ENCODE measurements at places on chromosomes 5 and 9.

- DNase-seq, result no peak
Measured at GRCh38 chr5:11239261-11240015, 478.4 kb upstream of the DAP start.

DNA sequence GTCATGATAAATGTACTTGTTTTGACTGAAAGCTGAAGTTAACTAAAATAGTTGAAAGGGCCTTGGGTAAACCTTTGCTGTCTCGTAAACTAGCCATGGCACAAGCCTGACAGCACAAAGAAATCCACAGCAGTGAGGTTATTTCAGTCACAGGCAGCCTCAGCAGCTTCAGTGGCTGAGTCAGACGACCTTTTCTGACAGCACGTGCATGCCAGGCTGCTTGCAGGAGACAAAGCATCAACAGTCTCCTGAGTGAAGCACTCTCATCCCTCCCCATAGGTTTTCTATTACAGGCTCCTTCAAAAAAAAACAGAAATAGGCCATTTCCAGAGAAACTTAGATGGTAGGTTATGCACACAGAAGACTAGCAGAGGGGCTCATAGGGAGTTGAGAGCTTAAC is 34.6 kb downstream of the OXCT1 start:
- no peak for DNase-seq

- DNase-seq, result peak; percentile 42
Measured at GRCh38 chr5:172173564-172174153, 14.4 kb downstream of the STK10 start.

DNA sequence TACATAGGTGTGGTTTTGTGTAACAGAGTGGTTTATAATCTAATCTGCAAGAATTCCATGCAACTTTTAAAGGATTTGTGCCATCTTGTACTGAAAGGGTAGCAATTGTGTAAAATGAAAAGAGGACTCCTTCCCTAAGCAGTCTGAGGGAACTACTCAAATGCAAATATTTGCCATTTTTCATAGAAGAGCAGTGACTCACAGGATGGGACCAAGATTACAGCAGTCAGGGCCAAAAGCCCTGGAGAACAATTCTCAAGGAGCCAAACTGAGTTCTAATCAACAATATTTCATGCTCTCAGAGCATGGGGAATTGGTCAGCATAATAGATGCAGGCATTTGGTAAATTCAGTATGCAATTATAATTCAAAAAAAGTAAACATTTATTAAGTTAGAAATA is 495.8 kb downstream of the CHSY3 start:
- no peak for DNase-seq

DNA sequence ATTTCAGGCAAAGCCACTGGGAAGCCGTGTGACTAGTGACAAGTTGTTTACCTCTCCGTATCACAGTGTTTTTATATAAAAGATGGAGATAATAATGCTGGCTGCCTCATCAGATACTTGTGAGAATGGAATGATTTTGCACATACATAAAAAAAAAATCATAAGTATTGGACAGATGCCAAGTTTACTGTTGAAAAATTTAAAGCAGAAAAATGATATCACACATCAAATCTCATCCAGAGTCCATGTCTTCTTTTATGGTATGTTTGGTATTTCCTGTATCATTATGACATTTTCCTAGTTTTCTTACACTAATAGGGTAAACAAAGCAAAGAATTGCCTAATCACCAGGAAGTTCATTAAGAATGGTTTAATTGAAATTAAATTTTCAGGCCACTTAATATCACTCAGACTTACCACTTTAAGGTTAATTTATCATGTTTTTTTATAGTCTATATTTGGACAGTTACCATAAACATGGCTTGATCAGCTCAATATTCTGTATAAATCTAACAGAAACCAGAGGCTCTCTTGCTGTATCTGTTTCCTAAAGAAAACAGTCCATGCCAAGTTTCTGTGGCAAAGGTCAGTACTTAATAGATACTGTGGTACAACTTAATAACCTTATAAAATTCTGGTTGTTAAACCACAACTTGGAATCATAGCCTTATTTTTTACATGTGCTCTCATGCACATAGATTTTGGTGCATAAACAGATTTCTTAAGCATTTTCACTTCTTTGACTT is 656.5 kb upstream of the RIOK2 start:
- DNase-seq, result no peak

- DNase-seq, result no peak
Measured at GRCh38 chr5:55511010-55511409, 23.8 kb downstream of the PLPP1 start.

GRCh38 chr9:134617836-134618162 is 23.8 kb upstream of the COL5A1 start:
- no peak for DNase-seq

- no peak for DNase-seq
Measured at GRCh38 chr9:72995131-72996024, 42.5 kb upstream of the ALDH1A1 start.

GRCh38 chr9:105007143-105007542 is 79.2 kb upstream of the ABCA1 start:
- DNase-seq, result no peak

DNA sequence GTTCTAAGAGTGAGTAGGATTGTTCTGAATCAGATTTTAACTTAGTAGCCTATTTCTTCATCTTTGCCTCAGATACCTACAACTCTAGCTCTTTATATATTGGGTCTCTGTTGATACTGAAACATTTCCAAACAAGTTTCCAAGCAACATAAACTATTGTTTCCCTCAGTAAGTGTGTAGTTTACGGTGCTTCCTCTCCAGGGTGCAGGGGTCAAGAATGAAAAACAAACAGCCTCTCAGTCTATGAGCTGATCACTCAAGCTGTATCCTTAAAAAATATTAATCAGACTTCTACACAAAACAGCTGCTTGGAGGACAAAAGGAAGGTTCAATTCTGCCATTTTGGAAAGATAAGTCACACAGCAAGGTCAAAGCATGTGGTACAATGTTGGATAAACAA is 75.0 kb downstream of the ADAMTS12 start:
- no peak for DNase-seq

DNA sequence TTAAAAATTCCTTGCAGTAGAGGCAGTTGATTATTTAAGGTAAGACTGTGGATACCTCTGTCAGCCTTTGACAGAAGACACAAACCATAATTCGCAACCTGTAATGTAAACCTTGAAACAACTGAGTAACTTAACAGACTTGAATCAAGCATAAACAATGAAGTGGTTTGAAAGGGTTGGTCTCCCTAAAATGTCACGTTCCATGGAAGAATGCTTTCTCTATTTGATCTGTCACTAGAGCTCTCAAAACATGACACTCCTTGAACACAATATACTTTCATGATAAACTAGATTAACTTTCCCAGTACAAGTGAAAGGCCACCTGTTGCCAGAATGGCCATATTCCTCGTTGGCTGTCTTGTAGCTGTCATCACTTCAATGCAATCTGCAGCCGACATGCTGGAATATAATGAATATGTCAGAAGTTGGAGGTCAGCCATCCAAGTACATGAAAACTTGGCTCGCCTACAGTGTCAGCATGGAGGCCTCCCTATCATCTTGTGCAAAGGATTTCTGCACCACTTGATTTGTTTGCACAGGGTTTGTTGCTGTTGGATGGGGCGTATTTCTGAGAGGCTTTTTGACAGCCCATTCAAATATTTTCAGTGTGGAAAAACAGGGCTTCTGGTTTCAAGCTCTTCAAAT is 228.0 kb downstream of the TLE4 start:
- DNase-seq, result no peak

DNA sequence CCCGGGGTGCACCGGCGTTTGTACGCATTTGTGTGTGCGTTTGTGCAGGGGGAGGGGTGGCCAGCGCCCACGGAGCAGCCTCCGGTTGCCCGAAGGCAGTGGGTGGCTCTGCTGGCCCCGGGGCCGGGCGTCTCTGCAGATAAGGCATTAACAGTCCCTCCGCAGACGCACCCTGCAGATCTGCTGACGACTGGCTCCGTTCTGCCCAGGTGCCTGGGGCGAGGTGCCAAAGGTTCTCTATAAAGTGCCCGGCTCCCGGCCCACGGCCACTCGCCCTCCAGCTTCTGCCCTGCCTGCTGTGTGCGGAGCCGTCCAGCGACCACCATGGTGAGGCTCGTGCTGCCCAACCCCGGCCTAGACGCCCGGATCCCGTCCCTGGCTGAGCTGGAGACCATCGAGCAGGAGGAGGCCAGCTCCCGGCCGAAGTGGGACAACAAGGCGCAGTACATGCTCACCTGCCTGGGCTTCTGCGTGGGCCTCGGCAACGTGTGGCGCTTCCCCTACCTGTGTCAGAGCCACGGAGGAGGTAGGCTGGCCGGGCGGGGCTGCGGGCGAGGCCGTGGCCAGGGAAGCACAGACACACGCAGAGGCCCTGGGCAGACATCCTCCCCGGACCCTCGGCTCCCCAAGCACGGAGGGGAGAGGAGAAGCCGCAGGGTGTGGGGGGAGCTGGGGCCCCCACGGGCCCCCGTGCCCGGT is at the start of gene SLC6A19:
SLC6A19 (plus strand) TSS at position 269 of the 699 bp plus-strand sequence; CDS start at position 325, 56 bp downstream.
- DNase-seq, result no peak

GRCh38 chr9:96395964-96396363 is 12.5 kb upstream of the SLC35D2 start:
- DNase-seq, result no peak

GRCh38 chr5:125600559-125600958 is 822.6 kb upstream of the GRAMD2B start:
- DNase-seq, result no peak

- no peak for DNase-seq
Measured at GRCh38 chr5:143554187-143554717, 150.8 kb upstream of the NR3C1 start.

GRCh38 chr5:1357946-1358725 is 13.2 kb upstream of the CLPTM1L start:
- DNase-seq, result no peak

DNA sequence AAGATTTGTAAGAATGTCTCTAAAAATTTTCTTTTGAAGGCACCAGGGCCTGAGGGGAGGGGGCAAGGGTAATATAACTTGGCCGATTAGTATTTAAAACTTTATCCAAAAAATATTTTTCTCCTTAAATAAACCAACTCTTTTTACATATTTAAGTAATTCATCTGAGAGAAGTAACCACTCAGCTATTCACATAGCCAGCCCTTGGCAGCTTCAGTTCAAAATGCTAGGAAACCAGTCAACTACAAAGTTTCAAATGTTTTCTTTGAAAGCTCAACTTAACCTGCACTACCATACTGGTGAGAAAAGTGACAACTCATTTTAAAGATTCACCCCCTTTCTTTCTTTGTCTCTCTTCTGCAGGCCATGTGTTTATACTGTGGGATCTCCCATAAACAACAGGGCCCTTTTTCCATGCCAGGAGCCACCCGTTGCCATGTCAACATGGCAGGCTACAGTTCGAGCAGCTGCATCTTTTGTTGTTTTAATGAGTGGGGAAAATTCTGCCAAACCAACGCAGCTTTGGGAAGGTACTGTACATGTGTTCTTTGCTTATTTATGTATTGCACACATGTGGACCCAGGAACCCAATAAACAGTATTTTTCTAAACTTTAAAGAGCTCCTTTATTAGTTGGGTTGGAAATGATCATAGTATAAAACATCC is 46.3 kb downstream of the AOPEP start:
- DNase-seq, result no peak

DNA sequence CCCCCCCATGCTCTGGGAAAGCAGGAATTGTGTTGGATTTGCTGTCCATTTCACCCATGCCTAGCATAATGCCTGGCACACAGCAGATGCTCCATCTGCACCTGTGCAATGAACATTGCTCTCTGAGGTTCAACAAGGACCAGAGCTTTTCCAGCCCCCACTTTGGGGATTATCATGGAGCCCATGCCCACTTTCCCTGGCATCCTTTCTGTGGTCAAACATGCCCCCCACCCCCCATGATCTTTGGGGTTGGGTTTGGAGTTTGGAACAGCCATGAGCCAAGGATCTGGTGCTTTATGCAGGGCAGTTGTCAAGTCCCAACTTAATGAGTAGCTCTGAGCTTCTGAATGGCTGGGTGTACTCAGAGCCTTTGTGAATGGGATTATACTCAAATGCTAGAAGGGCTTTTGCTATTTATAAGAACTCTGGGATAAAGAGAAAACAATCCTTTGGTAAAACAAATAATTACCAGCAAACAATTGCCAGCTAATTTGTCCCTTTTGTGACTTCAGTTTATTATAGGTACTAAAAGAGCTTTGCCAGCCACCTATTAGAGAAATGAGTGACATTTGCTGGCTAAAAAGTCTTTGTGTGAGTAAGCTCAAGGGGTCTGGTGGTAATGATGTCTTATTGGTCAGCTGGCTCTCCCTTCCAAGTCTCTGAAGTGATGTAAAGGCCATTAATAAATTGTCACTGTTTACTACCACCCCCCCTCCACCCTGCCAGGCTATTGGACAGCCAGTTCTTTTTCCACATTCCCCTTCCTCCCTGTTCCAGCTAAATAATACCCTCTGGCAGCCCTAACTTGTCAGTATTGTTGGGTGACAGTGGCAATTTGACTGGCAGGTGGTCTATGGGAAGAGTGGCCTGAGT is 182.3 kb downstream of the MACROH2A1 start:
- DNase-seq, result no peak

GRCh38 chr9:68914751-68915150 is 99.2 kb downstream of the PRKACG start:
- no peak for DNase-seq

- DNase-seq, result no peak
Measured at GRCh38 chr5:126004636-126005035, 418.6 kb upstream of the GRAMD2B start.

DNA sequence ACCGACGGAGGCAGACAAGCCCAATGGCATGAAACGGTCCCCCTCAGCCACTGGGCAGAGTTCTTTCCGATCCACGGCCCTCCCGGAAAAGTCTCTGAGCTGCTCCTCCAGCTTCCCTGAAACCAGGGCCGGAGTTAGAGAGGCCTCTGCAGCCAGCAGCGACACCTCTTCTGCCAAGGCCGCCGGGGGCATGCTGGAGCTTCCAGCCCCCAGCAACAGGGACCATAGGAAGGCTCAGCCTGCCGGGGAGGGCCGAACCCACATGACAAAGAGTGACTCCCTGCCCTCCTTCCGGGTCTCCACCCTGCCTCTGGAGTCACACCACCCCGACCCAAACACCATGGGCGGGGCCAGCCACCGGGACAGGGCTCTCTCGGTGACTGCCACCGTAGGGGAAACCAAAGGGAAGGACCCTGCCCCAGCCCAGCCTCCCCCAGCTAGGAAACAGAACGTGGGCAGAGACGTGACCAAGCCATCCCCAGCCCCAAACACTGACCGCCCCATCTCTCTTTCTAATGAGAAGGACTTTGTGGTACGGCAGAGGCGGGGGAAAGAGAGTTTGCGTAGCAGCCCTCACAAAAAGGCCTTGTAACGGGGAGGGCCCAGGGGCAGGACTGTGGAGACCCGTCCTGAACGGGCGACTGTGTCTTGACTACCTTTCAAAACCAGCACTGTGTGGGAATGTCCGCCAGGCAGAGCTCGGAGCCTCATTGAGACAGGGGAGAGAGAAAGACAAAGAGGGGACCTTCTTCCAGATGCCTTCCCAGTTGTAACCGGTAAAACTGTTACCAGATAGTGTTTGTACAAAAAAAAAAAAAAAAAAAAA is 29.9 kb downstream of the CD180 start:
- DNase-seq, result peak; percentile 61
